HT-29 (cell line): ENCODE measurements at places on chromosomes 4 and X. TPM values are rescaled to one million over a fixed set of nuclear protein-coding genes. Genes with fewer than 3 reads are reported as not detected.

Gene CXorf58
- total RNA-seq, result not detected in 2 replicates

GRCh38 chr4:44016570-44017421, 431.8 kb downstream of the KCTD8 start:
- DNase-seq, result no peak

GRCh38 chr4:140753329-140753728, 2.9 kb downstream of the TBC1D9 start:
- DNase-seq, result no peak

GRCh38 chr4:147826288-147826646, 94.4 kb downstream of the ARHGAP10 start:
- DNase-seq, result no peak

Gene ARL13A
- total RNA-seq, result not detected in 2 replicates

GRCh38 chrX:47579537-47579936, 2.7 kb upstream of the TIMP1 start:
- DNase-seq, result no peak

Gene ALB
- not detected in 2 replicates for total RNA-seq

Gene RHOH
- not detected in 2 replicates for total RNA-seq

- DNase-seq, result no peak
Measured at GRCh38 chr4:110128472-110128919, 69.9 kb downstream of the ELOVL6 start.

GRCh38 chr4:8707045-8707781, 114.6 kb downstream of the CPZ start:
- no peak for DNase-seq

DNA sequence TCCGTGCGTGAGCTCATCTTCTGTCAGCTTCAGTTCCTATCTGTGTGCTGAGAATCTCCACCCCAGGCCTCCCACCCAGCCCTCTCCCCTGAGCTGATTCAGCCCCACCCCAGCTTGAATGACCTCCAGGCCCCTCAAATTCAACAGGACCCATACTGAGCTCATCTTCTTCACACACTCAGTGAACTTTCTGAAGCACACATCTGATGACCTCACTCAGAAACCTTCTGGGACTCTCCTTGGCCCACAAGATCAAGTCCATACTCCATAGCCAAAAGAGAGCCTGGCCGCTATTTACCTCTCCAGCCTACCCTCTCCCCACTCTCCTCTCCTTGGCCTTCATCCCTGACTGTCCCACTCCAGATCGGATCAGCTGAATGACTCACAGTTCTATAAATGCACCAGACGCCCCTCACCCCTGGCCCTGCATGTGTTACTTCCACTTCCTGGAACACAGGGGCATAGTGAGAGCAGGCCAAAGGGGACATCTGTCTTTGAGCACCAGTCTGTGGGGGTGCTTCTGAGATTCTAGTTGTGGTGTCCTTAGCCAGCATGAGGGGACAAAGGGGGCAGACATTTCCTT, 62.5 kb downstream of the PJA1 start:
- no peak for DNase-seq

Gene CTAG1B
- total RNA-seq, result not detected in 2 replicates

Gene MAOB
- 1.1 and 1.7 TPM in 2 replicates for total RNA-seq

Gene CXXC4
- 0.21 and 0.56 TPM in 2 replicates for total RNA-seq

- DNase-seq, result no peak
Measured at GRCh38 chrX:19611636-19612376, 96.5 kb upstream of the MAP3K15 start.

Gene GPR82
- not detected in 2 replicates for total RNA-seq

DNA sequence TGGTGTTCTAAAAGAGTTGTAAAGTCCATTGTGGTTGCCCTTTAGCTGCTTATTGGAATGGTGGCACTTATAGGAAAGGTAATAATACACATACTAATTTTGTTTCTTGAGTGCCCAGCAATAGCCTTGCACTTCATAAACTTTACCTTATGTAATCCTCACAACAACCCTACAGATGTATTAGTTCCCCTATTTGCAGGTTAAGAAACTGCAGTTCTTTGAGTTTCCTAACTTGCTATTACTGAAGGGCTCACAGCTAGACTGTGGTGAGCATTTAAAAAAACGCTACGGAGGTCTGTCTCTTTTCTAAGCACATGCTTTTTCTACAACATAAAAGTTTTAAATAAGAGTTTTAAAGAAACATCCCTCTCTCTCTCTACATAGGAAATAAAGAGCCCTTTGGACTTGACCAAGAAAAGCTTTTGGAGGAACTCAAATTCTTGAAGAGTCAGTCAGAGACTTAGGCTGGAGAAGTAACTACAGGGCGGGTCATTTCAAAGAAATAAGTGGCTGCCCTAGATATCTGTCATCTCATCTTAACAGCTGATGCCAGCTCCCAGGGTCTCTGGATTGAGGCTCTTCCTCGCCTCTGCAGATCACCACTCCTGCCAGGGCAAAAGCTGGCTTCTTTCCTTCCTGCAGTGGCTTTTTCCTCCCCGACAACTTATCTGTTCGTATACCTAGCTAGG, 42.0 kb upstream of the FBXW7 start:
- no peak for DNase-seq

DNA sequence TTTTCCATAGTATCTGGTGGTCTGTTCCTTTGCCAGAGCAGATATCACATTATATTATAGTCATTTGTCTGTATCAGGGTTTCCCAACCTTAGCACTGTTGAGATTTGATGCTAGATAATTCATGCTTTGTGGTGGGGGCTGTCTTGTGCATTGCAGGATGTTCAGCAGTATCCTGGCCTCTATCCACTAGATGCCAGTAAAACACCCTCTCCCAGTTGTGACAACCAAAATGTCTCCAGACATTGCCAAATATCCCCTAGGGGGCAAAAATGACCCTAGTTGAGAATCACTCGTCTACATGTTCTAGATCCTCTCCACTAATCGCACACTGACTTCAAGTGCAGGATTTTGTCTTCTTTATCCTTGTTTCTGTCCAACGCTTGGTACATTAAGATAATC, 160.8 kb downstream of the FANCB start:
- DNase-seq, result no peak

Gene MAGEB16
- total RNA-seq, result not detected in 2 replicates

Gene AFF2
- not detected in 2 replicates for total RNA-seq

DNA sequence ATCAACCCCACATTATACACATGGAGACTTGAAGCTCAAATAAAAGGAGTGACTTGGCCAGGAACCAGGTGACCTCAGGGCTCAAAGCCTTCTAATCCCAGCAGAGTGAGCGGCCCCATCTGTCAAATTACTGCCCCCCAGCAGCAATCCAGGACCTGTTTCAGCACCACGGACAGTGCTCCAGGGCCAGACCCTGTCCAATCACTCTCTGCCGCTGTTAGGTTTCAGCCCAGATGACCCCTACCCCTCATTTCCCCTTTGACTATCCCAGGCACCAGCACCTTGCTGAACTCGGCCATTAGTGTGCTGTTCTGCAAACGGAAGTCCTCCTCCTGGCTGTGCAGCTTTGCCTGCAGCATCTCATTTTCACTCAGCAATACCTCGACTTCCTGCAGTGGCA, 5.1 kb downstream of the GRIPAP1 start:
- DNase-seq, result no peak
